Foreskin keratinocyte (primary cell): ENCODE measurements at places on chromosomes 3 and 15.

GRCh38 chr3:185470323-185470722 lies 28.5 kb downstream of the TMEM41A start:
- DNase-seq = no peak

DNA sequence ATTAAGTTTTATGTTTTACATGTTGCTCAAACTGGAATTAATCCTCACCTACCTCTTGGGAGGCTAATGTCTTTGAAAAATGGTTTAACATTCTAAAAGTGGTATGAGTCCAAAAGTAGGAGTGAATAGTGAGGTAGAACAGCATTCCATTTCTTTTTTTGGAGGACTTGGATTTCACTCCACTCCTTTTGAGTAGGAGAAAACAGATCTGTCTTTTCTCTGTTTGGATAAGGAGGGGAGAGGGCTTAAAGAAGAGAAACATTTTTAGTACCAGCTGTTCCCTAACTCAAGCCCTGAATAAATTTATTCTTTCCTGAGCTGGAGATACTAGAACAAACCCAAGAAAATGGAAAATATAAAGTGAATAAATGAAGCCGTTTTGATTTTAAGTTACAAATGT lies 687.9 kb downstream of the MECOM start:
- DNase-seq = no peak

- no peak for DNase-seq
Observed at GRCh38 chr3:31754575-31755278, 222.0 kb downstream of the STT3B start.

DNA sequence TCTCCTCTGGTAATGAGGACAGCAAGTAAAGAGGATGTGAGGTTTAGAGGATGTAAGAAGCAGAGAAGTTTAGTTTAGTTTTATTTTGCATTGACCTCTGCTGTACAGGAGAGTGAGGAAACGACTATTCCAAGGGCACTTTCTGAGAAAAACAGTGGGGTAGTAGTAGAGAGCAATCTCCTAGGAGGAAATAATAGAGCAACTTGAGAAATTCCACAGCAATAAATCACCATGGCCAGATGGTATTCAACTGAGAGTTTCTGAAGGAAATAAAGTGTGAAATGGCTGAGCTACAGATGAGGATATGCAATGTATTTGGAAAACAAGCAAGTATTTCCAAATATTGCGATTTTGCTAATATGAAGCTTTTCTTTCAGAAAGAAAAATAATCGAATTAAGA lies 118.9 kb downstream of the DPH6 start:
- peak; percentile 71 for DNase-seq

DNA sequence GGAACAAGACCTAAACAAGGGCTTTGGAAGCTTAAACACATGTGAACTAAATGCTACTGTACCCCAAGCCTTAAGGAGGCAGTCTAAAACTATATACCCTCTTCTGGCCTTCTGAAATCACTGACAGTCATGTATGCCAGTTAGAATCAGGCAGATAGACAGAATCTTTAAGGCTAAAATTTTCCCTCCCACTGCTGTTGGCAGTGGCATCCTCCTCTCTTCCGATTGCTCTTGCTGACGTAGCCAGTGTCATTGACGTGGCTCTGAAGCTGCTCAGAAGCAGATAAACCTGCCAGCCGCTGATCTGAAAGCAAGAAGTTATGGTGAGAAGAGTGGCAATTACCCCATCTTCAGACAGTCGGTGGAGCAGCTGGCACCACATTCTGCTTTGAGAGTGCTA lies 3.3 kb downstream of the RYR3 start:
- DNase-seq = no peak

DNA sequence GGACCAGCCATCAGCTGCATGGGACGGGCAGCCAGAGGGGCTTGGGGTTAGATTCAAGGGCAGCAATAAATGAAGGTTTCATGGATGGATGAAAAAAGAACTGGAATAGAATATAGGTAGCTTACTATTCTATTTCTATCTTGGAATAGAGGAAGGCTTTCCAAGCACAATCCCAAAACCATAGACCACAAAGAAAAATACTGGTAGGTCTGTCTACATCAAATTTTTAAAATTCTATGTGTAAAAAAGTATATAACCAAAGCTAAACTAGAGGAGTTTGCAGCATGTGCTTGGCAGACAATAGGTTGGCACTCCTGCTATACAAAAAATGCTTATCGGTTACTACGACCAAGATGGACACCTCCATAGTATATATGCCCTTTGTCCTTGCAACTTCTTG lies 7.2 kb upstream of the FBLN2 start:
- DNase-seq = no peak

- DNase-seq = no peak
Observed at GRCh38 chr3:42591811-42592210, 1.2 kb downstream of the SS18L2 start.

GRCh38 chr3:72533591-72534473 lies 314.4 kb downstream of the SHQ1 start:
- no peak for DNase-seq

DNA sequence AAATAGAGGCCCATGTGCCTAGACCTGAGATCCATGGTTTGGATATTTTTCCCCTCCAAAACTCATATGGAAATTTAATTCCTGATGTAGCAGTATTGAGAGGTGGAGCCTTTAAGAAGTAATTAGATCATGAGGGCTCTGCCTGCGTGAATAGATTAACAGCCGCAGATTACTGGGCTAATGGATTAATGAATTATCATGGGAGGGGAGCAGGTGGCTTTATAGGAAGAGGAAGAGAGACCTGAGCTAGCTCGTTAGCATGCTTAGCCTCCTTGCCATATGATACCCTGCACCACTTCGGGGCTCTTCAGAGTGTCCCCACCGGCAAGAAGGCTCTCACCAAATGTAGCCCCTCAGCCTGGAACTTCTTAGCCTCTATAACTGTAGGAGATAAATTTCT lies 15.8 kb downstream of the ARHGEF26 start:
- DNase-seq = no peak

GRCh38 chr15:27820232-27820631 lies 278.9 kb downstream of the OCA2 start:
- no peak for DNase-seq

- DNase-seq = peak; percentile 33
Observed at GRCh38 chr3:115040673-115041286, 106.3 kb downstream of the ZBTB20 start.

DNA sequence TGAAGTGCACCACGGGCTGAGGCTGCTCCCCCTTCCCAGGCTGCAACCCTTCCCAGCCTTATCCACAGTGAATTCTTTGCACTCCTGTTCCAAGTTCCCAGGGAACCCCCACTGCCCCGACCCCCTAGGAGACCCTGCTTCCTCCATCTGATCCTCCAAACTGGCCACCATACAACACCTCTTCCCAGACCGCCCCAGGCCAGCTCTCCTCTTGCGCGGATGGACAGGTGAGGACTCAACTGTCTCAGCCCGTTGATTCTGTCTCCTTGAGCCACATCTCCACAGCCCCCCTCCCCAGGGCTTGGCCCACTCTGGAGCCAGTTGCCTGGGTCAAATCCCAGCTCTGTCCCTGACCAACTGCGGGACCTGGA lies 21.7 kb downstream of the GRIP2 start:
- DNase-seq = no peak

- DNase-seq = peak; percentile 7
Observed at GRCh38 chr3:34947834-34948233, 691.5 kb upstream of the ARPP21 start.

DNA sequence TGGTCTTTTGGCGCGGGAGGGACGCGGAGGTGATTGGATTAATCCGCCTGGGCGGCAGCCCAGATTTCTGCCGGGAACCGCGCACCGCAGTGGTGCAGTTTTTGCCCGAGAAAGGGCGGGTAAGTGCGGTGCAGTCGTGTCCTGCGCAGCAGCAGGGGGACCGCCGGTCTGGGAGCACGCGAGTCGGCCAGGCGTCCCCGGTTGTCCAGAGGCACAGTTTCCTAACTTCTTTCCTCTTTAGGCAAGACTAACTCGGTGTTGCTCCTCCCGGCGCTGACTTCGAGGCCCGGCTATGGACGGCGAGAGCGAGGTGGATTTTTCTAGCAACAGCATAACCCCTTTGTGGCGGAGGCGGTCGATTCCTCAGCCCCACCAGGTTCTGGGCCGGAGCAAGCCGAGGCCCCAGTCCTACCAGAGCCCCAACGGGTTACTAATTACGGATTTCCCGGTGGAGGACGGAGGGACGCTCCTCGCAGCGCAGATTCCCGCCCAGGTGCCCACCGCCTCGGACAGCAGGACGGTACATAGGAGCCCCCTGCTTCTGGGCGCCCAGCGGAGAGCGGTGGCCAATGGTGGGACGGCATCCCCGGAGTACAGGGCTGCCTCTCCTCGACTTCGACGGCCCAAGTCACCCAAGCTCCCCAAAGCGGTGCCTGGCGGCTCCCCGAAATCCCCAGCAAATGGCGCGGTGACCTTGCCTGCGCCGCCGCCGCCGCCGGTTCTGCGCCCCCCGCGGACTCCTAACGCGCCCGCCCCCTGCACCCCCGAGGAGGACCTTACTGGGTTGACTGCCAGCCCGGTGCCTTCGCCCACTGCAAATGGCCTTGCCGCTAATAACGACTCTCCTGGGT lies 736 bp downstream of the ARHGEF26 start:
- DNase-seq = no peak

- no peak for DNase-seq
Observed at GRCh38 chr3:146117406-146118285, 43.3 kb downstream of the PLOD2 start.

- peak; percentile 90 for DNase-seq
Observed at GRCh38 chr3:47113669-47114365, 50.1 kb downstream of the SETD2 start.

DNA sequence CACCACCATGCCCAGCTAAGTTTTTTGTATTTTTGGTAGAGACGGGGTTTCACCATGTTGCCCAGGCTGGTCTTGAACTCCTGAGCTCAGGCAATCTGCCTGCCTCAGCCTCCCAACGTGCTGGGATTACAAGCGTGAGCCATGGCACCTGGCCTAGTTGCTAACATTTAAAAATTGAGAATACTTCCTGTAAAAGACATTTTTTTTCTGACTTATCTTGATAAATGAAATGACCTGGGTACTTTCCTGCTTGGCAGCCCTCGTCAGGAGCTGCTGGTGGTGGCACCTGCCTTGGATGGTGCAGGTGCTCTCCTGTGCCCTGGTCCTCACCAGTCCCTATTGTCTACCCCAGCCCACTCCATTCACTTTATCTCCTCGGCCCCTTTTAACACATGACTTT lies 66.8 kb upstream of the FOXP1 start:
- no peak for DNase-seq

DNA sequence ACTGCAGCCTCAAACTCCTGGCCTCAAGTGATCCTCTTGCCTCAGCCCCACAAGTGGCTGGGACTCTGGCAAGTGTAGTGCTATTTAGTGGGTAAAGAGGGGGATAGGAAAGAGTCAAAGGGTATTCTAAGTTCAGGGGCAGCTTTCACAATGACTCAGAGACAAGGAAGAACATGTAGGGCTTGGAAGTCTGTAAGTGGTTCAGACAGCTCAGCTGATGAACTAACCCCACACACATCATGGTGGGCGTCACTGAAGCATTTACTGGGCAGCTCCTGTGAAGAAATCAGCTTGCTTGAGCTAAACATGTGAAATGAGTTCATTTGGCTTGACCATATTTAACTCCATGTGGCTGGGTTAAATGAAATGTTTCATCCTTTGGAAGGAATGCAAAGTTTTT lies 34.6 kb upstream of the THSD4 start:
- peak; percentile 98 for DNase-seq

- DNase-seq = no peak
Observed at GRCh38 chr15:74543583-74543982, 2.6 kb downstream of the ARID3B start.

DNA sequence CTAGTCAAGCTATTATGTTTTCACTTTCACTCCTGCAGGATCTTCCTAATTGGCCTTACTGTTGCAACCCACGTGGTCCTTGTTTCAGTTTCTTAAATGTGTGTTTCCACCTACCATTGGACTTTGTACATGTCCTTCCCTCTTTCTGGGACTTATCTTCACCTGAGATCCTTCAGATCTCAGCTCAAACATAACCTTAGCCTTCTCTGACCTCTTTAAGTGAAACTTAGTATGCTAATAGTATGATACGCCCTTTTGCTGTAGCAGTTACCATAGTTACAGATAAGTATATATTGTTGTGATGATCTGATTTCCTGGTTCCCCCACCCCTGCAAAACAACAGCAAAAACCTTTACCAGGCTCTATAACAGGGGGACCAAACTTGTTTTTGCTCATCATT lies 35.2 kb downstream of the U2SURP start:
- no peak for DNase-seq

DNA sequence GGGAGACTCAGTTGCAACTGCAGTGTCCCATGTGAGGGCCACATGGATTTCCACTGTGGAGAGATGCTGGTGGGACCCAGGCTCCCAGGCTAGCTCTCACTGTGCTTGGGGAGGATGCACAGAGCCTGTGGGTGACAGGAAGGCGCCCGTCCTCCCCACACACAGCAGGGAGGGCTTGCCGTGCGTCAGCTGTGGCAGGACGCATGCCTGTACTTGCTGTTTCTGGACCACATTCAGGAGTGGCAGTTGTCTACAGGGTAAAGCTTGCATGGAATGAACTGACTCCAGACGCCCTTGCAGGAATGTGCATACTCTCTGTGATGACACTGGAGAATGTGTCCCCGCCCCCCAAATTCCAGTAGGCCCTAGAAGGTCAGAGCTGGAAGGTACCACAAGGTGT lies 63.8 kb upstream of the SNRPA1 start:
- peak; percentile 99 for DNase-seq

- DNase-seq = no peak
Observed at GRCh38 chr3:71288269-71288930, 295.1 kb downstream of the FOXP1 start.

DNA sequence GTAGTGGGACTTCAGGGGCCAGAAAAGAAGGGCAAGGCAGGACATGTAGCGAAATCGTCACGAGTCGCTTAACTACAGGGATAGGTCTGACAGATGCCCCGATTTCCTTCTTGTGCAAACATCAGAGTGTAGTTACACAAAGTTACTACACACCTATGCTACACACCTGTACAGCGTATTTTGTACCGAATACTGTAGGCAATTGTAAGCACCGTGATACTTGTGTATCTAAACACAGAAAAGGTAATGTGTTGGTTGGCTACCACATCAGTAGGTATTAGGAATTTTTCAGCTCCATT lies 515 bp upstream of the MTHFS start:
- DNase-seq = peak; percentile 47

DNA sequence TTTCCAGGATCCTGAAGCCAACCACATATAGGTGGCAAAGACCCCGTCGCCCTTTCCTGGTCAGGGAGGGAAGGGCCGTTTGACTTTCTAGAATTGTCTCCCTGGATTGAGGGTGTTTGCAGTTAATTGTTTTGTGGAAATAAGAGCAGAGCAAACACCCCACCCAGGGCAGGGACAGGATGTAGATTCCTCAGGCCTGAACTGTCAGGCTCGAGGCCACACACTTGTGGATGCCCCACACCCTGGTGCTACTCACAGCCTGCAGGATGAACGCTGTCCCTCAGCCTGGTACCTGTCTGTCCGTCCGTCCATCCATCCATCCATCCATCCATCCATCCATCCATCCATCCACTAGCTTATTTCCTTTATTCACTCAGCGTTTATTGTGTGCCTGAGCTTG lies 29.9 kb upstream of the FLNB start:
- DNase-seq = no peak

DNA sequence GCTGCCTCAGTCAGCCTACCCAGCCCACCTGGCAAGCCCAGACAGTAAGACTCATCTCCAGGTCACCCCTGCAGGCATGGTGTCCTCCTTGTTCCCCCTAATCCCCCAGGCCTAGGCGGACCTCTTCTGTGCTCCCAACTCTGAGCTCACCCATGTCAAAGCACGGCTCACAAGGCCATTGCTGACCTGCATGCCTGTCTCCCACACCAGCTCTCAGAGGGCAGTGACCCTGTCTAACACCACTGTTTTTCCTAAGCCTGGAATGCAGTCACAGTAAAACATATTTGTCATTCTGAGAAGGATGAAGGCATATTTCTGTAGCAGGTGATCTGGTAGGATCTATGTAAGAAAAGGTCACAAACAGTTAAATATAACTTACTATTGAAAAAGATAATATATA lies 110.3 kb upstream of the HACD2 start:
- DNase-seq = no peak
